AG09309 (cell line): ENCODE measurements at places on chromosomes 4 and X.

DNA sequence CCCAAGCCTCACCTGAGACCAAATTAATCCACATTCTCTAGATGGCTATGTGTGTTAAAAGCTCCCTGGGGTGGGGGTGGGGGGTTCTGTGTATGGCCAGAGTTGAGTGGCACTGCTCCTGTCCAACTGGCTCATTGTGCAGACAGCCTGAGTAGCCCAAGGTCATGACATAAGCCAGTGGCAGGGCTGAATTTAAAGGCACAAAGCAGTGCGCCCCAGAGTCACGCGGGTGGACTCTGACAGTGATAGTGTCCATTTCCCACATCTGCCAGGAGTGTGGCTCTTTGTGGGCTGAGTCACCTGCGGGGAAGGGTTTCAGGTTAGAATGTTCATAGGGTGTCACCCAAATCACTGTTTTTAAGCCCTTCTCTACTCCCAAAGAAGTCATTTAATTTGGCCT is 45.4 kb downstream of the SCD5 start:
- no peak for DNase-seq

DNA sequence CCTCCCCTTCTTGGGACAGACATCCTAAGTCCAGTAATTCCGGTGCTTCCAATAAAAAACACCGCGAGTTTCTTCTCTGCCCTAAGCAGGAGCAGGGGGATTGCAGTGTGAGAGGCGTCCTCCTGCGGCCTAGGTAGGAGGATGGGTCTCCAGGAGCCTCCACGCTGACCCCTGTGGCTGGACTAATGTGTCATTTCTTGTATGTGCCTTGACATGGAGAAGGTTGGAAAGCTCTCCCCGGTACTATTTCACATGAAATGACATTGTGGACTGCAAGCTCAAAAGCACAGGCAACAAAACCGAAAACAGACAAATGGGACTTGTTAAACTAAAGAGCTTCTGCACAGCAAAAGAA is 66.6 kb upstream of the ENPP6 start:
- no peak for DNase-seq

DNA sequence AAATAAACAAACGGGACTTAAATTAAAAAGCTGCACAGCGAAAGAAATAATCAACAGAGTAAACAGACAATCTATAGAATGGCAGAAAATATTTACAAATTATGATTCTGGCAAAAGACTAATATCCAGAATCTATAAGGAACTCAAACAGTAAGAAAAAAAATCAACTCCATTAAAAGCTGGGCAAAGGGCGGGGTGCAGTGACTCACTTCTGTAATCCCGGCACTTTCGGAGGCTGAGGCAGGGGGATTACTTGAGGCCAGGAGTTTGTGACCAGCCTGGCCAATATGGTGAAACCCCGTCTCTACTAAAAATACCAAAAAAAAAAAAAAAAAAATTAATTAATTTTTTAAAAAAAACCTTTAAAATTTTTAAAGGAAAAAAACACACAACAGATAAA is 109.0 kb downstream of the ATP11C start:
- no peak for DNase-seq

DNA sequence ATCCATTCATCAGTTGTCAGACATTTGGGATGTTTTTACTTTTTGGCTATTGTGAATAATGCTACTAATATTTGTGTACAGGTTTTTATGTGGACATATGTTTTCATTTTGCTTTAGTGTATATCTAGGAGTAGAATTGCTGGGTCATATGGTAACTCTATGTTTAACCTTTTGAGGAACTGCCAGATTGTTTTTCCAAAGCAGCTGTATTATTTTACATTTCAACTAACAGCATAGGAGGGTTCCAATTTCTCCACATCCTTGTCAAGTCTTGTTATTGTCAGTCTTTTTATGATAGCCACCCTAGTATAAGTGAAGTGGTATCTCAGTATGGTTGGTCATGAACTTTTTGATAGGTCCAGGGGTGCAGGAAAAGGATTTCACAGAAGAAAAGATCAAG is 114.5 kb upstream of the FAM9C start:
- DNase-seq = no peak

- no peak for DNase-seq
These were observed 830 bp upstream of the SHROOM2 start for GRCh38 chrX:9785254-9785943.

DNA sequence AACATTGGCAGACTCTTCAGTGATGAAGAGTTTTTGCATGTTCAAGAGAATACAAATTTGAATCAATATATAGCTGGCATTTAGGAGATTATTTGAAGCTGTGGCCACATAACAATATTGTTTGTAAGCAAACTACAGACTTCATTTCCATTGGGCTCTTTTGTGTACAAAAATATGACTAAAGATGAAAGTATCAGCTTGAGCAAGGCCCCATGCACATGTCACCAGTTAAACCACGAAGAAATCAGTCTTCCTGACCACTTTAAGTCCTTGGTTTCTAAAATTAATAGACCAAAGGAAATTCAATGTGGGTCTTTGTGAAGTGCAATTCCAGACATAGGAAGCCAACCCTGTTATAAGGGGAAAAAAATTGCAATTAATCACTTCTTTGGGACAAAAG is 1664.6 kb upstream of the ADGRL3 start:
- DNase-seq = no peak

DNA sequence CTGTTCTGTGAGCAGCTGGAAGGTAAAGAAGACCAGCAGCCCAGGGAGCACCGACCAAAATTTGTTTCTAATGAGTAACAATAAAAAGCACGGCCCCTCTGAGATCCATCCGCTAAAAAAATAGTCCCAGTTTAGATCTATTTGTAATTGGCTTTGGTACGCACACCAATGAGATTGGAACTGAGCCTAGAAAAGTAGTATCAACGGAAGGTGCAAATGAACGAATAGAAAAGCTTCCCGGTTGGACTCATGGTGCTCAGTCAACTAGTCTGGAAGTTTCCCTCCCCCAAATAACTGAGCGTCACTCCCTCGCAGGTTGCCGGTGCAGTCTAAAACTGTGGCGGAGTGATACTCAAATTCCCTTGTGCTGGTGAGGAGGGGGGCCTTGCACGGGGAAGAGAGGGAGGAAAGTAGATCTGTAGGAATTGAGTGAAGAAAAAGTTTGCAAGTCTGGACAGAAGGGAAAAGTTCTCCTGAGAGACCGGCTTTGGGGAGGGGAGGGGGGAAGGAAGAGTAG is at the start of gene COL4A5:
Gene COL4A5 (plus strand): TSS at position 413 of the 517 bp plus-strand sequence. CDS start 288 bp downstream, outside the sequence.
- no peak for DNase-seq

DNA sequence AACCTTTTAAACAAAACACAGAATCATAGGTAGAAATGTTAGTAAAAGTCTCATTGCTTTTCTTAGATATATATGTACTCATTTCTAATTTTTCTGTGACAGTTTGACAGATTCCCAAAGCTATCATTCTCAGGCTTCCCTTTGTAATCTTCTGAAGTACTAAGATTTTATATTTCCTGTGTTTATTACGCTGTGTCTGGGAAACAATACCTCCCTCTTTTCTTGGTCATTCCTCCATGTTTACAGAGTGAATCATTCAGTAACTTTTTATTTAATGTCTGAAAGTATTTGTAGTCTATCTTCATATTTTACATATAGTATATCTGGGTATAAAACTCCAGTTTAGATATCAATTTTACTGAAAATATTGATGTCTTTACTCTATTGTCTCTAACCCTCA is 1826.3 kb upstream of the IGFBP7 start:
- DNase-seq = no peak

GRCh38 chr4:57148831-57149505 is 38.8 kb upstream of the IGFBP7 start:
- DNase-seq = no peak

DNA sequence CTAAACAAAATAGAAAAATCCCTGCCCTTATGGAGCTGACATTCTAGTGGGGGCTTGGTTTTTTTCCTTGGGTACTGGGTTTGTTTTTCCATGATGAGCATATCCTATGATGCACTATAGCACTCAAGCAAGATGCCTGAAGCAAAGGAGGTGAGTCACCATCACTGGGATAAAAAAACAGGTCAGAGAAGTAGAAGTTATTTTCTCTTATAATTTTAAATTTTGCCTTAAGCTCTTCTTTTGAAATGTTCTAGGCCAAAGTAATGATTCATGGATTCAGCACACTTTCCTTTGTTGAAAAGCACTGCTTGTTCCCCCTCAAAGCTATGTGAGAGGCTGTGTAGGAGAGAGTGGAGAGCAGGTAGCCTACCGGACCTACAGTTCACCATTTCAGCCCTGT is 15.2 kb upstream of the CXCL2 start:
- peak; percentile 69 for DNase-seq

- no peak for DNase-seq
These were observed 5.0 kb downstream of the HPSE start for GRCh38 chr4:83329521-83330110.

- DNase-seq = no peak
These were observed 15.7 kb upstream of the MSX1 start for GRCh38 chr4:4843635-4844291.

DNA sequence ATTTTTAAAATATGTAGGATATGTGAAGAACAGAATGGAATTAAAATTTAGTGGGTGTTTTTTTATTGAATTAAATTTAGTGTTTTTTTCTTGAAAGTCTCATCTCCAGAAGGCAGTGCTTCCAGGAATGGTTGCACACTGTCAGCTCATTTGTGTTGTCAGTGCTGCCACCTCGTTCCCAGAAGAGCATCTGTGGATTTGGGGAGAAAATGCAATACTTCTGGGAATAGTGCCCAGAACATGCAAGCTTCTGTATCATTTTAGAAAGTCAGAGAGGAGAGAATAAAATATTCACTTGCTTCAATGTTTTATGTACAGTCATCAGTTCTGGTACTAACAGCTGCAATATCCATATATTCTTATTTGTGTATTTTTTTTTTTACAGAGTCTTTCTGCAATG is 608.8 kb downstream of the PCDH7 start:
- DNase-seq = peak; percentile 11

DNA sequence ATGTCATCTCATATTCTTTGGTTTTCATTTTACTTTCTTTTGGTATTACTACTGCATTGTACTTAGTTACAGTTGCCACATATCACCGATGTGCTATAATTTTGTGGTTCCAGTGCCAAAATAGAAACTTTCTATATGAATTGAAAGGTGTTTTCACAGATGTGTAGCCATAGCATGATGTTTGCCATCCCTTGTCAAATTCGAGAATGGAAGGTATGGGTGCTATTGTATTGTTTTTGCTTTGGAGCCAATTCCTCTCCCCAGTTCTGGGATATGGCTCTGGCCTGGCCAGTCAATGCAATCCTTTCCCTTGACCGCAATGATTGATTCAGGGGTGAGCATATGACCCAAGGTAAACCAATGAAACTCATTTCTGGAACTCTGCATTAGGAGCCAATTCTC is 86.2 kb upstream of the RPS6KA3 start:
- no peak for DNase-seq

DNA sequence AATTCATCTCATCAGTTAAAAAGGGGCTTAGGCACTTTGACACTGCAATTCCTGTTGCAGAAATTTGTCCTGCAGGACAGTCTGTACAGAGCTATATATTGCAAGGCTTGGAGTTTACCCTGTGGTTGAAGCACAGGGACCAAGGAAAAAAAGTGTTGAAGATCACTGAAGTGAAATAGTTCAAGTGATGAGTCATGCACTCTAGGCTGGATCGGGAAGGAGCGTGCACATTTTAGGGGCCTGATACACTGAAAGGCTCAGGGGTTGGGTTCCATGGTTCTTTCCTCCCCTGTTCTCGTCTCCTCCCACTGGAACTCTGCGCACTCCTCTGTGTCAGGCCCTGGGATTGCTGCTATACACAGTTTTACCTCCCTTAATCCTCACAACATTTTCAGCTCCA is 104.9 kb upstream of the ARMCX2 start:
- no peak for DNase-seq

DNA sequence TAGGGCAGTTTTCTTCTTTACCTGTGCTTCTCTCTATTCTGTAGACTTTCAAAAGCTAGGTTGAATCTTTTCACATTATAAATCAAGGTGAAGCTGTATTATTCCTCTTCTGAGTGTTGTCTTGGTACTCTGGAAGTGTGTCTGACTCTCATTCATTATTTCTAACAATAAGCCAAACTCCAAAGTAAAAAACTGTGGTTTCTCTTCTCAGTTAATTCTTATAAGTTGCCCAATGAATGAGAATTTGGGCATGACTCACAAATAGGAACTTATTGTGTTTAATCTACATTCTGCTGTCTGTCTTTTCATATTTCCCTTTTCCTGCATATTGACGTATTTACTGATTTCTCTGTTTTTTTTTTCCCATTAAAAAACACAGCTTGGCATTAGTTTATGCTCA is 714.5 kb downstream of the CCSER1 start:
- no peak for DNase-seq

DNA sequence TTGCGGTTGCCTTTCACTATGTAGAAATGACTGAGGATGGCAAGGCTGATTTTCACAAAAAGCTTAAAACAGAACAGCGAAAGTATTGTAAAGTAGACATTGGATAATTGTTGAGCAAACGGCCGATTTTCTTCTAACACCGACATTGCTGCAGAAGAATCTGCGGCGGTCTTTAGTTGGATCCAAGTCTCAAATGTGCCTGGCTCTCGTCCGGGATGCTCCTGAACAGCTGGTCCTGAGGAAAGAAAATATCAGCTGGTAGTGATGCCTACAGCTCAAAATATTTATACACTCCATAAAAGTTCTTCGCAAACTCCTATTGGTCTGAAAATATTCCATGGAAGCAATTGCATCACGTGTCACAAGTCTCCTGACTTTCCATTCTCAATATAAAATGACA is at the start of gene ASB5:
Gene ASB5 (minus strand): TSS at position 260 of the 400 bp plus-strand sequence. CDS start 114 bp downstream, at position 146.
- DNase-seq = no peak

- DNase-seq = no peak
These were observed 160.3 kb upstream of the FRG1 start for GRCh38 chr4:189780391-189780790.

DNA sequence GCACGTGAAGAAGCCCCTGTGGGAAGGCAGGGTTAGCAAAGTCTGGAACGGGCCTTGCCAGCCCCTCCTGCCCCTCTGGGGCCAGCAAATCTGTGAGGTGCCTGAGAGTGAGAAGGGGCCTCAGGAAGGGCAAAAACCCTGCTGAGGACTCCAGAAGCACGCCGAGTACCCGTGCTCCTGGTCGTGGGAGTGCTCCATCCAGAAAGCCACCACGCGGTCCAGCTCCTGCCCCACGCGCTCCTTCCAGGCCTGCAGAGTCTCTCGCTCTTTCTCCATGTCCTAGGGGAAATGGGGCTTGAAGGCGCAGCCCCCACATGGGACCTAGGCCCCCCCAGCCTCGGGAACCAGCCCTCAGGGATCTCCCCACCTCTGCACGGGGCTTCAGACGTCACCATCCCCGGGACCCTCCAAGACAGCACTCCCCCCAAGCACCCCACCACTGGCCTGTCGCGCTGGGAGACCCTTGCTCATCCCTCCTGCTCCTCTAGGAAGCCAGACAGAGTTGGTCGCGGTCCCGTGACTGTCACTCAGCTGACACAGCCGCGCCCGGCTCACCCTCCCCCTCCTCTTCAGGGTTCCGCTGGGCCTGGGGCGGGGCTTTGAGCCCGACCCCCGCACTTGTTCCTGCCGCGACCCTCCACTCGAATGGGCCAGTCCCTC is at the start of gene RENBP:
Gene RENBP (minus strand): TSS at position 504 of the 660 bp plus-strand sequence. CDS start 33 bp downstream, at position 471.
- no peak for DNase-seq

- DNase-seq = no peak
These were observed 103.5 kb downstream of the TMA16 start for GRCh38 chr4:163598028-163598427.

DNA sequence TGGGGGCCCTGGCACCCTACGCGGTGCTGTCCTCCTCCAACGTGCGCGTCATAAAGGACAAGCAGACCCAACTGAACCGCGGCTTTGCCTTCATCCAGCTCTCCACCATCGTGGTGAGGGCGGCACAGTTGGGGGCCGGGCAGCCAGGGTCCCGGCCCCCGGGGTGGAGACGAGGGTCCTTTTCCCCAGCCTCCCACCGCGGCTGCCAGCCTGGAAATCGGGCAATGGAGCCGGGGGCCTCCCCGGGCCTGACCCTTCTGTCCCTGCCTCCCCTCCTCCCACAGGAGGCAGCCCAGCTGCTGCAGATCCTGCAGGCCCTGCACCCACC is 13.7 kb upstream of the UBA1 start:
- no peak for DNase-seq

GRCh38 chr4:137370206-137370633 is 162.1 kb downstream of the PCDH18 start:
- no peak for DNase-seq
